ENCODE measurements at places on chromosomes 4 and X.

DNA sequence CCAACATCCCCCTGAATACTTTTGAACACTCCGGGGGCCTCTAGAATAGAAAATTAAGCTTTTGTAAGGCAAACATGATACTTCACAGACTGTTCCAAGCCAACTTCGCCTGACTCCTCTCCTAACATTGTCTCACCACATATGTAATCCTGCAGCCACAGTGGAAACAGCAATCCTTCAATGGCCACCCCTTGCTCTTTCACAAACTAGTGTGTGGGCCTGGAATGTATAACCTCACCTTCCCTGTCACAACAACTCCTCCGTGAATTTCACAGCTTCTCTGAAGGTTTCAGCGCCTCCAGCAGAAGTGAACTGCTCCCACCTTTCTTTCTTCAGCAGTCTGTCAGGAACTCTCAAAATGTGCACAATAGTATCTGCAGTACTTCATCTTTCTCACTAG is 185.1 kb downstream of the ADGRL3 start:
- no peak for DNase-seq

- DNase-seq: no peak
Measured at GRCh38 chrX:87808576-87809243, 291.1 kb downstream of the KLHL4 start.

- DNase-seq: no peak
Measured at GRCh38 chrX:22575161-22575845, 302.6 kb downstream of the CBLL2 start.

DNA sequence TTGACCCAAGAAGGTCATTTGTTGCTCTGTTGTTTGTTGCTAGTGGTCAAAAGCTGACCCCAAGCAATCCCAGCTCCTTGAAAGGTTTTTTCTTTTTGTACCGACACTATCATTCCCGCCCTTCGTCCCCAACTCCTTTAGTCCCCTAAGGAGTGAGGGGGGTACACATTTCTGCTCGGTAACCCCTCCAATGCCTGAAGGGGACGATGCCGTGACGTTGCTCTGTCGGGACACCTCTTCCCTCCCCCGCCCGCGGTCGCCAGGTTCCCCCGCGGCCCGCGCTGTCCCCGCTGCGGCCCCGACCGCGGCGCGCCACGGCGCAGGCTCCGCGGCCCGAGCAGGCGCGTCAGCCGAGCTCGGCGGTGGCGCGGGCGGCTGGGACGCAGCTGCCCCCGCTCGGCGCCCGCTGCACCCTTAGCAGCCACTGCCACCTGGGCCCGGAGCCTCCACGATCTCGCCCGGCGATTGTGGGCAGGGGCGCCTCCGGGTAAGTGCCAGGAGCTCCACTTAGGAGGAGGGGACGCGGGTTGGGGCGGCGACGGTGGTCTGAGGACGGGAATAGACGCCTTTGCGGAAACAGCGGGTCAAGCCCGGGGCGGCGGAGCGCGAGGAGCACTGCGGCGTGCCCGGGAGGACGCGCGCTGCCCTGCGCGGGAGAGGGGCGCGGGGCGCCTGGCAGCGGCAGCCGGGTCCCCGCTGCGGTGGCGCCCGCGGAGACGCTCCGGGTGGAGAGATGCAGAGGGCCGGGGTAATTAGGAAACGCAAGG is at the start of gene GLRB:
Gene GLRB (plus strand): TSS at position 340 of the 767 bp plus-strand sequence. CDS start 1,875 bp downstream, outside the sequence.
- DNase-seq: no peak

- DNase-seq: no peak
Measured at GRCh38 chrX:31168551-31168950, 96.7 kb upstream of the FTHL17 start.

- no peak for DNase-seq
Measured at GRCh38 chr4:73702796-73703287, 37.5 kb upstream of the CXCL8 start.
